ENCODE measurements at places on chromosomes 5 and 9.
A peak's percentile ranks its signal among the peaks of the same experiment; 100 is the strongest.

DNA sequence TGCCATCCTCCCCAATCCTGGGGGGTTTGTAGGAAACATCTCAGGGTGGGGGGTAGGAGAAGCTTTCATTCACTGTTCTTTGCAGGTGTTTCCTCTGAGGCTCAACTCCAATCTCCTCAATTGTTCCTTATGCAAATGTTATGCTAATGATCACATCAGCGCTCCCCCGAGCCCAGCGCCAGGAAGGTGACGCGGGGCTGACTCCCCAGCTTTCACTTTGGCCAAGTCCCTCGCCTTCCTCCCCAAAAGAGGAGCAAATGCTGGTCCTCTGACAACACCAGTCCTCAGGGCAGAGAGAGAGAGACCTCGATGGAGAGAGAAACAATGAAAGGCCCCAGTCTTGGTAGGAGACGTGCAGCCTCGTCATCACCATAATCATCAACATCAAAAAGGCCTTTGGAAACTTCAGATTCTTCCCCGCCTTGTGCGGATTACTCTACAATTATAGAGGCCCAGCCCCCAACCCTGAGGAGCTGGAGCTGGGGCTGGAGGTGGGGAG, 39.1 kb downstream of the PCDH1 start:
- DNase-seq = no peak

- DNase-seq = no peak
Measured at GRCh38 chr5:78805-79149, 13.2 kb upstream of the PLEKHG4B start.

DNA sequence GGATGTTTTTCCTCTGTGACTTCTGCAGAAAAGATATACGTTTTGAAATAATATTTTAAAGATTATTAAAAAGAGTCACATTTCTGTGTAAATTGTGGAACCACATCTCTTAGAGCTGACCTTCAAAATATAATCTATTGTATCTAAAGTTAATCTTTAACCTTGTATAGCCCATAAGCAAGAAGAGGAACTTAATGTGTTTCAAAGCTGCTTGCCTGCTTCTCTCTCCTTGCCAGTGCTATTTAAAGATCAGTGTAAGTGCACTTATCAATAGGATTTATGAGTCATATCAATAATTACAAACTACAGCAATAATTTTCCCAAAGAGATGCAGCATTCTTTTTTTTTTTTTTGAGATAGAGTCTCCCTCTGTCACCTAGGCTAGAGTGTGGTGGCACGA, 29.4 kb upstream of the GDA start:
- DNase-seq = no peak

DNA sequence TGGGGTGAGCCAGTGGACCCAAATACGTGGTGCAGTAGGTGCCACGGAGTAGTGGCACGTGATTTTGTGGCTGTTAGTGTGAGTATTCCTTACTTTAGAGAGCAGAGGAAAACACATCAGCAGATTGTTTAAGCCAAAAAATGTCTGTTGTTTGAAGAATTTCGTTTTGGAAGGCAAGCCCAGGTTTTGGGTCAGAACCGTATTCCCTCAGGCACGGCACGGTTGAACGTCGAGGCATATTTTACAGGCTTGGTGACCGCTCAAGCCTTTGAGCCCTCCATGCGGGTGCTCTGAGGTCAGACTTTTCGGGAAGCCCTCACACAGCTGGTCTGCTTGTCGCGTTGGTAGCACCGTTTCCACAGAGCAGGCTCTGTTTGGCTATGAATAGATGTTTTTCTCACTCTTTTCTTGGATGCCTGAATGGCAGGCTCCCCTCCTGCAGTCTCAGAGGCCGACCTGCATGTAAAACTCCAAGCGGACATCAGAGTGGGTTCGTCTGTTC, 27.2 kb downstream of the NEK6 start:
- DNase-seq = no peak

GRCh38 chr5:158482125-158482524, 617.6 kb downstream of the EBF1 start:
- no peak for DNase-seq

- peak; percentile 62 for DNase-seq
Measured at GRCh38 chr5:84382363-84383295, 2.1 kb downstream of the EDIL3 start.

GRCh38 chr5:124301850-124302249, 444.6 kb downstream of the ZNF608 start:
- DNase-seq = no peak

DNA sequence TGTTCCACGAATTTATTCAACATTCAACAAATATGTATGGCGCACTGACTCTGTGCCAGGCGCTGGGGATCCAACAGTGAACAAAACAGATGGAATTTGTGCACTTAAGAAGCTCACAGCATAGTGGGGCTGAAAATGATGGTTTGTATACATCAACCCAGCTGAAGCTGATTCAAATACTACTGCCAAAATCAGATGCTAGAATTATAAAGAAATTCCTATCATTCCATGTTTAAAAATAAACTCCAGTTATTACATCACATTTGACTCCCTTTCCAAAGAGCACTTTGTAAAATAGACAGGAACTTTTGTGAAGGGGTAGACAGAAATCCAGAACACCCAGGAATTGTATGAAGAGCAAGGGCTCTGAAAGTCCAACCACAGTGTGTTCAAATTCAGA, 54.1 kb downstream of the ZNF608 start:
- no peak for DNase-seq

- DNase-seq = no peak
Measured at GRCh38 chr5:32042551-32042961, 131.6 kb downstream of the GOLPH3 start.

GRCh38 chr9:120783602-120784047, 9.6 kb downstream of the FBXW2 start:
- no peak for DNase-seq

GRCh38 chr5:111930449-111930848, 173.5 kb upstream of the NREP start:
- no peak for DNase-seq

GRCh38 chr9:137613259-137613658, 5.5 kb upstream of the EHMT1 start:
- no peak for DNase-seq

GRCh38 chr5:113068559-113068958, 92.0 kb downstream of the DCP2 start:
- no peak for DNase-seq

GRCh38 chr9:33135470-33135958, 31.6 kb downstream of the B4GALT1 start:
- no peak for DNase-seq

- no peak for DNase-seq
Measured at GRCh38 chr9:119339056-119339455, 30.2 kb downstream of the BRINP1 start.

DNA sequence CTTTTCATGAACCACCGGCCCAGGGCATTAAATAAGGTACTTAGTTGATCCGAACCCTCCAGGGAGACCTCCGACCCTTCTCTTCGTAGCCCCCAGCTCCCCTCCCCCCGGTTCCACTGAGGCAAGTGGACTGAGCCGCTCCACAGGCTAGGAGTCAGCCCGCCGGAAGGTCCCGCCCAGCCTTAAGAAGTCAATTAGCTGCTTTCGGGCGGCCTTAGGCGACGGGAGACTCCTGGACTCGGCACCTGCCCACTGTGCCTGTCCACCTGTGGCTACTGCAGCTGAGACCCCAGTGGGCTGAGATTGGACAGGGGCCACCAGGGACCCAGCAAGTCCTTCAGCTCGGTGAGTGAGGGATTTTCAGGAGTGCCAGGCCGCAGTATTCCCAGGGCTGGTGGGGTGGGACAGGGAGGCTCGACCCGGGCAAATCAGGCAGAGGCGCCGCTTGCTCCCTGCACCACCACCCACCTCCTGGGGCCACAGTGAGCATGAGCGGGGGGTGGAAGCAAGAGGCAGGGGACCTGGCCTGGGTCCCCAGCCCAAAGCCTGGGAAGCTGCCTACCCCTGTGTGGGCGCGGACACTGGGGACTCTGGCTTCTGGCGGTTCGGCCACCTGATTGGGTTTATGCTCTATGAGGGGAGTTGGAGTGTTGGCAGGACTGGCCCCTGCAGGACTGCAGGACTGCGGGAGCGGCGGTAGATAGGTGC, 39.6 kb upstream of the SPATA31E1 start:
- no peak for DNase-seq

GRCh38 chr5:91257301-91257700, 125.8 kb downstream of the ARRDC3 start:
- no peak for DNase-seq

DNA sequence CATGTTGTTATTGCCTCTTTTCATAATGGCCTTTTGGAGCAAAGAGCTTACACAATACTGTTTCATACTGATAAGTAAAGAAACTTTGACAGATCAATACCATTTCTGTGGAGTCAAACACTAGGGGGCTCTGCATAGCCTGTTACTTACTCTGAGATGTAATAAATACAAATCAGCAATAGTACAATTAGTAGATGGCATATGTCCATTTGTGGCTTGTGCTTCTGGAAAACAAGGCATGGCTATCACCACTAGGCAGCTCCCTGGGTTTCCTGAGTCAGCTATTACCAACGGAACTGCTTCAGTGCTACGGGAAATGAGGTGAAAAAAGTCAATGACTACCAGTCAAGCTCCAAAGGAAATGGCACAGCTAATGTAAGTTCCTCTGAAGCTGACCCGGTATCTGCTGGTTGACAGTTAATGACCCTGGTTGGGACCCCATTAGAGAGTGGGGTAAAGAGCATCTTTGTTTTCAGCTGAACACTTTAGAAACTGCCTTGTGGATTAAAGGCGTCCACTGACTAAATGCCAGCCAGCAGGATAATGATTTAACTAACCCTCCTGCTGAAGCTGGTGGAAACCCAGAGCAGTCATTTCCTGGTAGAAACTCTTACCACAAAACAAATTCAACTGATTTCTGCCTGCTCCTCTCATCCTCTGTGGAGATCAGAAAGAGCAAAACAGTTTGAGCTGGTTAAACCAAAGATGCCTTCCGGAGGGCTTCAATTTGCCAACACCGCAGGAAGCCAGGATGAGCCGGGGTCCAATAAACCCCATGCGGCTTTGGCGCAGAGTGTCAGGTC, 69.0 kb upstream of the FAM169A start:
- no peak for DNase-seq

DNA sequence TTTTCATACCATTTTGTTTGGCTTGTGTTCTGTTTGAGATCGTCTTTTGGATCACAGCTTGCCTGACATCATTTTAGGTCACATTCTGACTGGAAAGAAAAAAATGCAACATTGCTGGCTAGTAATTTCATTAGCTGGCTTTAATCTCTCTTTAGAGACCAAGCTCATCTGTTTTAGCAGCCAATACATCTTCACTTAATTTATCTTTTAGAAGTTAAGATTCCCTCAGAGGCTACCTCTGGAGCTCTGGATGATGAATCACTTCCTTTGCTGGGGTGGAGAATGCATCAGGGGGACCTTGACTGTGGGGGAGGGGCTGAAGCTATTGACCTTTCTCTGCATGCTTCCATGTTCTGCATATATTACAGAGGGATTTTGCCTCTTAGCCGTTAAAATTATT, 181.5 kb upstream of the OTULINL start:
- no peak for DNase-seq

GRCh38 chr5:171258737-171259415, 50.2 kb upstream of the TLX3 start:
- DNase-seq = no peak

DNA sequence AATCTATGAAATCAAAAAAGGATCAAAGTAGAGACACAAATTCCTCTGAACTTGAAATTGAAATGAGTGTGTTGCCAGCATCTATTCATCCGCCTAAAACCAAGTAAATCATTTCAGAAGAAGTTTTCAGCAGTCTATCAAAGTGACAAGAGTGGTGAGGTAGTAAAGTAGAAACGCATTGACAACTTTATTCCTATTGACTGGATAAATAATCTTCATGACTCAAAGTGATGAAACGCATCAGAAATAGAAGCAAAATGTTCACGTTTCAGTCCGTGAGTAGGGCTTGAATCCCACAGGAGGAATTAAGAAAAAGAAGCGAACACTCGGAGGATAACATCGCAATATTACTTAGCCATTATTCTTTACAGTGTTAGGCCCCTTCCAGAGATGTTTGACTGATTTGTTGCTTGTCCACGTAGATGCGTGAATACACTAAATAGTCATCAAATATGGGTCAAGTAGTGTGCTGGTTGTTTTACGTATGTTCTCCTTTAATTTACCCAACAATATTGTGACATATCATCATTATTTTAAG, 314.4 kb downstream of the PLK2 start:
- DNase-seq = no peak

DNA sequence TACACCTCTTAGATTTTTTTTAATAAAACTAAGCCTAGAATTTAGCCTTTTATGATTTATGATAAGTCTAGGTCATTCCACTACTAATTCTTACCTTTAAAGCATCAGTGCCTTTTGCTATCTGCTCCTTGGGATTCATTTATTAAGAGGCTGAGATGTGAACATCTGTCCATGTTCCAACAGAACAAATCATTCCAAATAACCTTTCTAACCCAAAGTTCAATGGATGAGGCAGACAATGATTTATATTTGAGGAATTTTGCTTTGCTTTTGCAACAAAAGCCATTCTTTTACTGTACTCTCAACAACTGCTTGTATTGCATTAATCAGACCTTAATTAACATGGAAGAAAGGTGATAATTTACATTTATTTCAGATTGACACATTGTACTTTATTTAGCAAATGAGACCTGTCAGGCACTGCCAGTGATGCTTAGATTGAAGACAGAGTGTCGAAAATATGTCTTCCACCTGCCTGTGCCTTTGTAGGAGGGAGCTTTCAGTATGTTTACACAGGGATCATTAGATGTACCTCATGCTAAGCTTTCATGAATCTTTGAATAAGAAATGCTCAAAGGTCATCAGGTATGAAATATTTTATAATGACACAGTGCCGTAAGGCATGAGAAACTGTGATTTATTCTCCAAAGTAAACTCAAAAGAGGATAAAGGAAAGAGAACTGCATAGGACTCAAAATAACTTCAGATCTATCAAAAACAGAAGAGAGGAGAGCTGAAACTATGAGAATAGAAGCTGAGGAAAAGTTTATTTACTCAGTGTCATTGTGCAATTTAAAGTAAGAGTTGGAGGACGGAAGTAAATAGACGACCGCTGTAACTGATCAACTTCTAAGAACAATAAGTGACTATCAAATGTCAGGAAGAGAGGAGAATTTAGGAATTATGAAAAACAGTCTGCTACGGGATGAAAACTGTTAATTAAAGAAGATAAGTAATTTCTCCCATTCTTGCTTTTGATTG, 36.7 kb upstream of the IZUMO3 start:
- no peak for DNase-seq

- no peak for DNase-seq
Measured at GRCh38 chr5:81904166-81904565, 67.7 kb upstream of the ATG10 start.

- DNase-seq = peak; percentile 53
Measured at GRCh38 chr5:95644351-95645042, 2.1 kb upstream of the RFESD start.

DNA sequence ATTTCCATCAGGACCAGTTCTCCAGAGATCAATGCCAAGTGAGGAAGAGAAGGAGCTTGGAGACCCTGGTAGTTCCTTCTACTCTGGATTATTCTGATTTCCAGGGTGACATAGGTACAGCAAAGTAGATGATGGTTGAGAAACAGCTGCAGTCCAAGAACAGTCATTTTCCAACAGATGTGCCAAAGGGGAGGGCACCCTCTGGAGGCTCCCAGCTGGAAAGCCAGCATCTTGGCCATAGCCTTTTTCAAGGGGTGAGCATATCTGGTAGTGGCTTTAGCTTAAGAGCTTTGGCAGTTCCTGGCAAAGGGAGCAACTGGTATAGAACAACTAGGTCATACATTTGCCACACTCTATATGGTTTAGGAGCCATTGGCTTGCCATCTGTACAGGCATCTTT, 492.7 kb downstream of the RASEF start:
- DNase-seq = no peak

Data from DMS 273 treated with DMSO at 0.1 percent for 48 hours (cell line).